CD8-positive, alpha-beta memory T cell (primary cell): ENCODE measurements at places on chromosomes 11 and 22.

GRCh38 chr11:60984636-60985035 lies 13.2 kb downstream of the CD6 start:
- DNase-seq: no peak

DNA sequence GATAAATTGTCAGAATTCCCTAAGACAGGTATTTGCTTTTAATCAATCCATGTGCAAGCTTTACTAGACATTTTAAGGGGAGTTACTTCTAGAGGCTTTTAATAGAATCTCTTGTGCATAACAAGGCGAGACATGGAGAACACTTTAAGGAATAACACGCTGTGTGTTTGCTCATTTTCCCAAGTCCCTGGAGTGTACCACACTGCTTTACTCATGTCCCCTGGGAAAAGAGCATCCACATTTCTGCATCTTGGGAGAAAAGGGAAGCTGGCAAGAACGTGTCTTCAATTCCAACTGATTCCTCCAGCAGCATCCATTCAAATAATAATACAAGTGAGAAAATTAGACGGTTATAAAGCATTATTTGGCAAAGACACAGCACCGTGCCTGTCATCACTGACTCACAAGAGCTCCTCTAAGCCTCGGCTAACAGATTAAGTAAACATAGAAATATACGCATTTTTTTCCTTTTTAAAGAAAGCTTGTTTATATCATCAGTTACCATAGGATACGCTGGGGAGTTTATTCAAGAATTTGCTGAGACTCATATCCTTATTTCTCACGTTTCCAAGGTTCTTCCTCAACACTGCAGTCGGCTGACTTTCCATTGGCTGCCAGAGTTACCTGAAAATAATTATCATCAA lies 121.5 kb downstream of the CD44 start:
- no peak for DNase-seq

DNA sequence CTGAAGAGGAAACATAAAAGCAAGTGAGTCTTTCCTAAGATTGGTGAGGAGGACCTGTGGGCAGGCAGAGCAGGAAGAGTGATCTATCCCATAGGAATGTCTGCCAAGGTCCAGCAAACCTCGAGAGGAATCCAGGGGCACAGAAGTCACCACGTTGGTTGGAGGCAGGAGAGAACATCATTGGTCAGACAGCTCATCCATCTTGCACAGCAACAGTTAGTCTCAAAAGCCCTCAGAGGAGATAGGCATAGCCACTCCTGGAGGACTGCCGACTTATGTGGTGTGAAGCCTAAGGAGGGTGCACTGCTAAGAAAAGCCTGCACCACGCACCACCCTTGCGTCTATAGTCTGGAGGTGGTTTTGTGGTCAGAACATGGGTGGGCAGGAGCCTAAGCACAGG lies 109.1 kb downstream of the RASSF10 start:
- DNase-seq: no peak

DNA sequence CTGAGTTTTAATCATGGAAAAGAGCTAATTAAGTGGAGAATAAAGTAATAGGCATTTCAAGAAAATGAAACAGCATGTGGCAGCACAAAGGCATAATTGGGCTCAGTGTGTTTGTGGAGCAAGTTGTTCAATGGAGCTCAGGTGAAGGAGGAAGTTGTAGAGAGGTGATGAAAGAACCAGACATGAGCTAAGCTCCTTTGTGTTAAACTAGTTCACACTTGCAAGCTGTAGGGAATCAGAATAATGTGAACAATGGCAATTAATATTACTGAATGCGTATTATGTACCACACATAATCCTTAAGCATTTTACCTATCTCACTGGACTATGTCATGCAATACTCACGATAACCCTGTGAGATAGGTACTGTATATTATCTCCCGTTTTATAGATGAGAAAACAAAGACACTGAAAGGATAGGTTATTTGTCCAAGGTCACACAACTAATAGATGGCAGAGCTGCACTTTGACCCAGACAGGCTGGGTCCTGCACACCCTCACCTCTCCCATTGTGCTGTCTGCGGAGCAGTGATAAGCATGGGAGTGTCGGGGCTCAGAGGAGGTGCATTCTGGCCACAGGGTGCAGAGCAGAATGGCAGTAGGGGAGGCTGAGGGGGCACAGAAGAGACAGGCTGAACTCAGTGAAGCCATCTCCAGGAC lies 8.9 kb downstream of the OLFML1 start:
- DNase-seq: no peak

GRCh38 chr22:36065775-36066544 lies 37.3 kb upstream of the RBFOX2 start:
- DNase-seq: peak; percentile 57

DNA sequence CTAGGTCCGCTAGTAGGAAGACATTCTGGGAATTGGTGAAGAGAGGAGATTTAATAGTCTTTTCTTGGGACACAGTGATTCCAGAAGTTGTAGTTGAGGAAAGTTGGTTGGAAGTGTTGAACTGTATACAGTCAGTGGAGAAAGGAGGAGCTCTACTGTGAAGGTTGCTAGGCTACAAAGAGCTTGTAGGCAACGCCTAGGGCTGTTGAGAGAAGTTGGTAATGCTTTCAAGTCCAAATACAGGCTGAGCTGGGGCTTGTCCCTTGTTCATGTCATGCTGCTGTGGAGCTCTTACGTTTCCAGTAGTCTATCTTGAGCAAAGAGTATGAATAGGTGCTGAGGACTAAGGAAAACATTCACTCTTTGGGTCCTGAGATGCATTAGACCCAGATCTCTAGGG lies 1.1 kb downstream of the TBCEL start:
- no peak for DNase-seq

DNA sequence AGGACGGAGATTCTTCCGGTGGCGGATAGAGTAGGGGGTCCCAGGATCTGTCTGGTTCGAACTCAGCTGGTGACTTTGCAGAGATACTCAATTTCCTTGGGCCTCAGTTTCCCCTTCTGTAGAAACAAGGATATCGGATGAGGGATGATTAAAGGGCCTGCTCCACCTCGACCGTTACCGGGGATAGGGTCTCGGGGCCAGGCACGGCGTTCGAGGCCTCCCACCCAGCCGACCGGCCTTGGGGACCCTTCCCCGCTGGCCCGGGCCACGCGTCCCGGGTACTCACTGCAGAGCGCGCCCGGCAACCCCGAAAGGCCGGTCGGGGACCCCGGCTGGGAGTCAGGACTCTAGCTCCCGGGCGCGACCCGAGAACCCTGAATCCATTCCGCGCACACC lies 321 bp downstream of the RHBDD3 start:
- no peak for DNase-seq

- no peak for DNase-seq
Measured at GRCh38 chr11:57804466-57804865, 42.9 kb downstream of the CTNND1 start.

GRCh38 chr11:122572592-122572991 lies 82.9 kb upstream of the UBASH3B start:
- DNase-seq: no peak

GRCh38 chr11:84333221-84333620 lies 1047.1 kb upstream of the CCDC90B start:
- DNase-seq: no peak

DNA sequence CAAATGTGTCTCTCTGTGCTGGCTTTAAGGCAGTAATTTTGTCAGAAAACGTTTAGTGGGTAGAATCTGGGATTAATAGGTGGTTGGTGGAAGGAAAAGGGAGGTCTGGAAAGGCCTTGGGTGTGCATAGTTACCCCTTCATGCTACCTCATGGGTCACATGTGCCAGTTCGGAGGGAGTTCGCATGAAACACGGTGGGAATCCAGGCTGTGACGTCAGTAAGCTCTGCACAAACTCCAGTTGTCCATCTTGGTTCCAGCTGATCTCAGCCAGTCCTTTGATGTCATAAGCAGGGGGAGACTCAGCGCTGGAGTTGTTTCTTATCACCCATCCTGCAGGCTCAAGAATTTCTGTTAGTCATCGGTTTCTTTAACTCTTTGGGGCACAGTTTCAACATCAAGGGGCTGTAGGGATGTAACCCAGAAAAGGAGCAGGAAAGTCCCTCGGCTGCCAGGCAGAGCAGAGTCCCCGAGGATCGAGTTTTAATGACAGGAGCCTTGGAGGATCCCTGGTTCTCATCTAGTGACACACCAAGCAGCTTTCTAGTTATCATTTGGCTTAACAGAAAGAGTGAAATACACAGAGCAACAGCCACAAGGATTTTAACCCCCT lies 28.9 kb downstream of the MOV10L1 start:
- no peak for DNase-seq

- no peak for DNase-seq
Measured at GRCh38 chr11:2101171-2101675, 38.0 kb downstream of the IGF2 start.

DNA sequence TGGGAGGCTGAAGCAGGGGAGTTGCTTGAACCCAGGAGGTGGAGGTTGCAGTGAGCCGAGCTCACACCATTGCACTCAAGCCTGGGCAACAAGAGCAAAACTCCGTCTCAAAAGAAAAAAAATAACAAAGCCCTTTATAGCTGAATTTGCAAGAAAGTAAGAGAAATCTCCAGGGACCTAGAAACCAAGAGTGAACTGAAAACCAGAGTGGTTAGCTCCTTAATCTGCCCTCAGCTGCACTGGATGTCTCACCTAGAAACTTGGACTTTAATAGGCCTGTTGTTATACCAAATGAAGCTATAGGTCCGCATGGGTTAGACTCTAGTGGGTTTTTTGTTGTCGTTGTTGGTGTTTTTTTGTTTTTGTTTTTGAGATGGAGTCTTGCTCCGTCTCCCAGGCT lies 4.1 kb downstream of the NEU3 start:
- no peak for DNase-seq

- DNase-seq: no peak
Measured at GRCh38 chr11:121648306-121648705, 195.5 kb upstream of the SORL1-AS1 start.

DNA sequence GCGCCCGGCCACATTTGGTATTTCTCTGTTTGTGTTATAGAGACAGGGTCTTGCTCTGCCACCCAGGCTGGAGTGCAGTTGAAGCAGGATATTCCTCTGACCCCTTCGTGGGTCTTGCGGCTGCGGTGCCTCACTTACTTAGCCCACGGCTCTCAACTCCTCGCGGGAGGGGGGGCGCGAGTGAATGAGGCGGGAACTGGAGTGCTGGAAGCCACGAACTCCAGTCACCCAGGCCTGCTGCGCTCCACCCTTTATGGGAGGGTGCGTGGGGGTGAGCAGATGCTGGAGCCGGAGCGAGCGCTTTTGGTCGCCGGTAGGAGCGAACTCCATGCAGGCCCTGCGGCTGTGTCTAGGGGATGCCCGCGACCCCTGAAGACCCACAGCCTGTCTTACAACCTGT lies 1.8 kb downstream of the C11orf54 start:
- DNase-seq: no peak

DNA sequence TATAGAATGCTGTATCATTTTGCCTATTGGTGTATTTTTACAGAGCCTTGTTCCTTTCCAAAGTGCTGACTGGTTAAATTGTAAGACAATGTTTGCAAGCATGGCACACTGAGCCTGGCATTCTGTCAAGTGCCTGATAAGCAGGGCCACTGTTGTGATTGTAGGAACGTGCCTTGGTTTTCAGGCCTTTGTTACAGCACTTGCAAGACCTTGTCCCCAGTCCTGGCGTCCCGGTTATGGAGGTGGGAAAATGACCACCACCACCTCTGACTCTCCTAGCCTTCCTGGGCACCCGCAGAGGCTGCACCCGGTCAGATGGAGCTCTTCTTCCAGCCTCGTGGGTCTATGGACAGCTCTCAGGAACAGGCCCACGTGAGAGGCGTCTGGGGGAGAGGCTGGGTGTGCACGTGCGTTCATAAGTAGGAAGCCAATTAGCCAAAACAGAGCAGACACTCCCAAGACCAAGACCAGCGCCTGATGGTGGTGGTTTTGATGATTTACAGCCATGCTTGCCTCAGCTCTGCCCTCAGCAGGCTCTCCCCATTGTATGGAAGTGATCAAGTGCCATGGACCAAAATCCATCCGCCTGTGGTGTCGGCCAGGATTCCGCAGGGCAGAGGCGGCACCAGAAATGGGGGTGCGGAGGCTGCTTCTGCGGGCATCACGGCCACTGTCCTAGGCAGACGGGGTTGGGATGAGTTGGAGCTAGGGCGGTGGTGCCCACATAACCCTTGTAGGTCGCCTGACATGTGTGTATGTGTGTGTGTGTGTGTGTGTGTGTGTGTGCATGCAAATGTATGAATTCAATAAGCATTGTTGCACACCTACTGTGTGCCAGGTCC lies 89.8 kb downstream of the RTL6 start:
- DNase-seq: no peak

DNA sequence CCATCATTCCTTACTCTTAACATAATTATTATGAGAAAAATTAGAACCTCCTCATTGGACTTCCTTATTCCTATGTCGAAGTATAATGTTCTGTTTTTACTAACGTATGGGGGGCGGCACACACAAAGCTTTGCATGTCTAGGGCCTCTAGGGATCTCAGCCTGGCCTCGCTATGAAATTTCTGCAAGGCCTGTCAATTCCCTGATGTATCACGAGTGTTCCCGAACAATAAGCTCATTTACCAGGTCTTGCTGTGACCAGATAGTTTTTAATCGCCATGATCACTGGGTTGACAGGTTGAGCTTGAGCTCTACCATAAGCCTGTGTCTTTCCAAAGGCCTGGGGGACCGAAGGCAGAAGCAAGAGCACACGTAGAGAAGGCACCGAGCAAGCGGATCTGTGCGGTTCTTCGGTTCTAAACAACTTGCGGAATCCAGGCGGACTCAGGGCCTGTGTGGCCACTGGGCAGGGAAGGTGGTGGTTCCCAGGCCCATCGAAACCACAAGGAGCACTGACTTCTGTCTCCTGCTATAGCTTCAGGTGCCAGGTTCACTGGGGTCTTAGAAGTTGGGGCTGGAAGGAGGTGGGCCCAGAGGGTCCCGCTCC lies 10.4 kb upstream of the FXYD2 start:
- DNase-seq: no peak

GRCh38 chr11:27277843-27278242 lies 85.2 kb downstream of the CCDC34 start:
- DNase-seq: no peak

- DNase-seq: no peak
Measured at GRCh38 chr11:26703411-26704191, 18.3 kb downstream of the SLC5A12 start.

GRCh38 chr22:46117206-46118199 lies 32.8 kb upstream of the PPARA start:
- no peak for DNase-seq

DNA sequence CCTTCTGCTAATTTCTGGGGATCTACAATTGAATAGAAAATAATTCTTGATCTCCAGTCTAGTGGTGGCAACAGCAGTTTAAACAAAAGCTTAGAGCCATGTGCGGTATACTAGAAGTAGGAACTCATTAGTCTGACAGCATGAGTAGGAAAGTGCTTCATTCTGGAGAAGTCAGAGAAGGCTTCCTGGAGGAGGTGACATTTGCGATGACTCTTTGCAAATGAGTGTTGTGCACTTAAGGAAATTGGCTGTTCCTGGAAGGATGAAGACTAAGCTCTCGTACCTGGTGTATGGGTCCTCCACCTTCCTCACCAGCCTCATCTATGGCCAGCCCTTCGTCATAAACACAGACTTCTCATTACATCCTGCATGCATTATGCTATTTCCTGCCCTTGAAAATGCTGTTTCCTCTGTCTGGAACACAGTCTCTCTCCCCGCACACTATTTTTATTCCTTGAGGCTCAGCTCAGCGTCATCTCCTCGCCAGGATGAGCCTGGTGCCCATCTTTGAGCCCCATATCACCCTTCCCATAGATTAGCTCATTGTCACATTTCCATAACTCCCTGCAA lies 132.9 kb downstream of the PKNOX2 start:
- DNase-seq: no peak
